ENCODE measurements at places on chromosomes 13 and 19. TPM values are rescaled to one million over a fixed set of nuclear protein-coding genes. Genes with fewer than 3 reads are reported as not detected.

The KRTDAP gene
- not detected for total RNA-seq

The RASGRP4 gene
- total RNA-seq = not detected

The ZNF382 gene
- 12.3 TPM for total RNA-seq

The SYCN gene
- not detected for total RNA-seq

The ZNF714 gene
- 5.1 TPM for total RNA-seq

The CEACAM1 gene
- not detected for total RNA-seq

The SMIM24 gene
- not detected for total RNA-seq

The IGFL1 gene
- total RNA-seq = not detected

The CASP14 gene
- not detected for total RNA-seq

The PDX1 gene
- total RNA-seq = not detected

The HNRNPM gene
- total RNA-seq = 39.4 TPM

Data from osteoblast (primary cell).